Natural killer cell treated with Interleukin-12 subunit alpha and Interleukin-12 subunit beta and Interleukin-15 and Interleukin-18, amount 100 ng/mL, for 72 hours (primary cell): ENCODE measurements at places on chromosomes 5 and 9. TPM values are rescaled to one million over a fixed set of nuclear protein-coding genes. Genes with fewer than 3 reads are reported as not detected.

DNA sequence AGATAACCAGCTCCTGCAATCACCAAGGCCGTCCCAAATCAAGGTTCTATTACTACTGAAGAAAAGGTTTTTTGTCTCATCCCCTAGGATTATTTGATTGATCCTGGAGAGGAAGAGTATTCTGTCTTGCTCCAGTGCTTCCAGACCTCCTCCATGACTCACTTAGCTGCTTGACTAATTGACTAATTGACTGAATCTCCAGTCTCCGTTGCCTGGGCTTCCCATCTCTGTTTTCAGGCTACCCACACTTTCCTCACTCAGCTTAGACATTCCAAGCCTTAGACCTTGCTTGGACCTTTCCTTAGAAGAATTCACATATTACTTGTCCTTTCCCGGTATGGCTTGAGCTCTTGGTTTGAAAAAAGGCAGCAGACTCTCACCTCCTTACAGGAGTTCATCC, 60.6 kb downstream of the FRMD3 start:
- no peak for DNase-seq

DNA sequence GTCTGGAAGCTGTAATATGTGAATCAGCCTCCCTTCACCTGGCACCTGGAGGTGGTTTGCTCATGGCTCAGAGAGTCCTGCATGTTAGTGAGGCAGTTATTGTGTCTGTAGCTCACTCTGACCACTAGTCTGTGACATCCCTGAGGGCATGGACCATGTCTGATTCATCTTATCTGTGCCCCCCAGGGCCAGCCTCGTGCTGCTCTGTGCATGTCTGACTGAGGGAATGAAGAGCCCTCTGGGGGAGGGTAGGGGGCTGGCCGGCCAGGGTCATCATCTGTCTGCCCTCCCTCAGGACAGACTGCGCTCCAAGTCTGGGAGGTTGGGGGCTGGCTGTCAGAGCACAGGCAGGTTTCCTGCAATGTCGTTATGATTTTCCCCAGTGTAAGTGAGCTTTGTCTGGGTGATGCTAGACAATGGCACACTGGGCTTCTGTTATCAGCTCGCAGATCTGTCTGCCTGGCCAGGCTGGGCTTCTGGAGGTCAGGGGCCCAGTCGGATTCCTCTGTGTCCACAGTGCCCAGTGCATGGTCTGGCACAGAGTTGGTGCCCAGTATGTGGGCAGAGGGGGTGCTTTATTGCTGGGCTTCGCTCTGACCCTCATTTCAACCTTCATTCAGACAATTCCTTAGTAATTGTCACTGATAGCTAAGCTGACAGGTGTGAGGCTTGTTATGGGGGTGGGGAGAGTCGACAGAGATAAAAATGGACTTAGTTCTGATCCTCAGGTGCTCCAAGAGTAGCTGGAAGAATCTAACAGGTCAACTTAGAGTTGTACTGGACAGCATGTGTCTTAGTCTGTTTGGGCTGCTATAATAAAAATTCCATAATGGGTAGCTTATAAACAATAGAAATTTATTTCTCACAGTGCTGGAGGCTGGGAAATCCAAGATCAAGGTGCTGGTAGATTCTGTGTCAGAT, 85.7 kb upstream of the SHB start:
- DNase-seq = no peak

CYLC2 gene
- total RNA-seq = not detected

SLC1A1 gene
- 0.14 TPM for total RNA-seq

ARID3C gene
- 0.31 TPM for total RNA-seq

NOXA1 gene
- total RNA-seq = 0.62 TPM

DNA sequence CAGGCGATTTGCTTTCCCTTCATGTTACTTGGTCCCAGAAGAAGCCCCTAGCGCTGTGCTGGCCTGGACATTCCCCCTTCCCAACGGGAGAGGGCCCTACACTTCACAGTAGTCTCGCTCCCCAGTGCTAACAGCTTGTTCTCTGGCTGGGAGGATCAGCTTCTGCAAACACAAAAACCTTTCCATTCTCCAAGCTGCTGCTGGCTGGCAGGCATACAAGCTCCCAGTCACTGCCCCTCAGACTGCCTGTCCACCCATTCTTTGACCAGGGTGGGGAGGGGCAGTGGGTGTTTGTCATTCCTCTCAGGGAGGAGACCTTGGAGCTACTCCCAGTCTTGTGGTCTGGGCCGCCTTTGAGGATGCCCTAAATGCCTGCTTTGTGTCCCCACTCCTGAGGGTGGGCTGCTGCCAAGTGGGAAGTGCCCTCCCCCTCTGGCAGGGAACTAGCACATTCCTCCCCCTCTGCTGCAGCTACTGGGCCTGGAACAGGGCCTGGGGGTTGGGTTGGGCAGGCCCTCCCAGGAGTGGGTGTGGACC, 20.8 kb downstream of the ENHO start:
- peak; percentile 6 for DNase-seq

DNA sequence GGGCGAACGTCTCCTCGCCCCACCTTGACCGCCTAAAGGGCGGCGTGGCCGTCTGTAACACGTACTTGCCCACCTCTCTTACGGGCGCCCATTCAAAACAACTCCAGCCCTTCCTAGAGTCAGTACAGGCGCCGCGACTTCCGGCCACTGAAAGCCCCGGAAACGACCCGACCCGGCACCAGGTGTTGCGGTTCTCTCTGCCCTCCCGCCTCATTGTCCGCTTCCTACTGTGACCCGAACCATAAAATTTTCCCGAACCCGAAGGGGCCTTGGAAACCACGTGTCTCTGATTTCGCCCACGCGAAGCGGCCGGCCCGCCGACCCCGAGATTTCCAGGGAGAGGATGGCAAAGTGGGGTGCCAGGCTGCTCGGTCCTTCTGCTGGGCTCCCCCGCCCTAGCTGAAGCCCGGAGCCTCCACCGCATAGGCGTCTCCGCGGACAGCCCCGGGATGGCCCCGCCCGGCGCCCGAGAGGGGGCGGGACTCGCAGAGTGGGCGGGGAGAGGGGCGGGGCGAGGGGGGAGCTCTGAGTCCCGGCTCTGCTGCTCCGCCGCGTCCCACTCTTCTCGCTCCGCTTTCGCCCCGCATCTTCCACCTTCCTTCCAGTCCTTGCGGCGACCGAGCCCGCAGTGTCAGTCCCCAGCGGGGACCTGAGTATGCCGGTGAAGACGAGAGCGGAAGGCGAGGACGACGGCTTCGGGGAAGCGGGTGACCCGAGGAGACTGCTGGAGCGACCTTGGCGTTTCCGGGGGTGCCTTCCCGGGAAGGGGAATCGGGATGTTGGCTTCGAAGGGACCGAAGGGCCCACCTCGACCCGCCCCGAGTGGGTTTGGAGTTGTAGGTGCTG, 684 bp upstream of the PTGES2 start:
- DNase-seq = peak; percentile 88

MTMR12 gene
- total RNA-seq = 31.9 TPM

GRCh38 chr5:2546938-2547337, 204.5 kb downstream of the IRX2 start:
- no peak for DNase-seq
